ENCODE measurements at places on chromosomes 1 and 21.

DNA sequence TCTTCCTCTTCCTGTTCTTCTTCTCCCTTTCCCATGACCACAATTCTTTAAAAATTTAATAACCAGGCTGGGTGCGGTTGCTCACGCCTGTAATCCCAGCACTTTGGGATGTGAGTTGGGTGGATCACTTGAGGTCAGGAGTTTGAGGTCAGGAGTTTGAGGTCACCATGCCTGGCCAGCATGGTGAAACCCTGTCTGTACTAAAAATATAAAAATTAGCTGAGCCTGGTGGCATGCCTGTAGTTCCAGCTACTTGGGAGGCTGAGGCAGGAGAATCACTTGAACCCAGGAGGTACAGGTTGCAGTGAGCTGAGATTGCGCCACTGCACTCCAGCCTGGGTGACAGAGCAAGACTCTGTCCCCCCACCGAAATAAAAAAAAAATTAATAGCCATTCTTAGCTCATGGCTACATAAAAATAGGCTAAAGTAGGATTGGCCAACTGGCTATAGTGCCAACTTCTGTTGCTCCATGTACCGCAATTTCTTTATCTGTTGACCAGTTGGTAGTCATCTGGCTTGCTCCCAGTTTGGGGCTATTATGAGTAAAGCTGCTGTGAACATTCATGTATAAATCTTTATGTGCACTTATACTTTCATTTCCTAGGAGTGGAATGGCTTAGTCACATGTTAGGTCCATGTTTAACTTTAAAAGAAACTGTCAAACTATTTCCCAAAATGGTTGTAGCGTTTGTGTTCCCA is 136.3 kb downstream of the PEX14 start:
- no peak for DNase-seq

- DNase-seq, result peak; percentile 23
Observed at GRCh38 chr1:36446271-36446670, 4.0 kb downstream of the OSCP1 start.

DNA sequence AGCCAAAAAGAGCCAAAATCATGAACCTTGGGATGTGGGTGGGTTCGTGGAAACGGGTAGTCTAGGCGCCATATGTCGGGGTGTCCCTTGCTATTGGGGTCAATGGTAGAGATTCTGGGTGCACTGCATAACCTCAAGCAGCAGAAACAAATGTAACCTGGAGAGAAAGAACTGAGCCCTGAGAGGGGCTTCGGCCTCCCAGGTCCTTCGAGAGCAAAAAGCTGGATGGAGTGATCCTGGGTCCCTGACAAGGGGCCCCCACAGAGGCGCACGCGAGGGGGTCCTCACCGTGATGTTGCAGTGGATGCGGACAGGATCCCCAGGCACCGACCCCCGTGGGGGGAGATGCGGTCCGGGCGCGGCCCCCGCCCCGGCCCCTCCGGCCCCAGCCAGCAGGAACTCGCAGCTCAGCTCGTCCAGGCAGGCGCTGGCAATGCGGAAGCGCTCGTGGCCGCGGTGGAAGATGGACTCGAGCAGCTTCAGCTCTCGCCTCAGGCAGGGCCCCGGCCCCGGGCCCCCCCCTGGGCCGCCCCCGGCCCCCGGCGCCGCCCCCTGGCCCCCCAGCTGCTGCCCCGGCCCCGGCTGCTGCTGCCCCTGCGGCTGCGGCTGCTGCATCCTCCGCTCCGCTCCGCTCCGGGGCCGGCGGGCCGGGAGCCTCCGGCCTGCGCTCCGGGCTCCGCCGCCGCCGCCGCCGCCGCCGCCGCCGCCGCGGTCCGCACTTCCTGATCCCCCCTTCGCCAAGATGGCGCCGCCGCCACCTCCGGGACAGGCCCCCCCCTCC is at the start of gene UBE2Q1:
TSS of gene UBE2Q1 (minus strand) at position 724 of the 781 bp plus-strand sequence. CDS start at position 615, 109 bp downstream.
- peak; percentile 20 for DNase-seq

DNA sequence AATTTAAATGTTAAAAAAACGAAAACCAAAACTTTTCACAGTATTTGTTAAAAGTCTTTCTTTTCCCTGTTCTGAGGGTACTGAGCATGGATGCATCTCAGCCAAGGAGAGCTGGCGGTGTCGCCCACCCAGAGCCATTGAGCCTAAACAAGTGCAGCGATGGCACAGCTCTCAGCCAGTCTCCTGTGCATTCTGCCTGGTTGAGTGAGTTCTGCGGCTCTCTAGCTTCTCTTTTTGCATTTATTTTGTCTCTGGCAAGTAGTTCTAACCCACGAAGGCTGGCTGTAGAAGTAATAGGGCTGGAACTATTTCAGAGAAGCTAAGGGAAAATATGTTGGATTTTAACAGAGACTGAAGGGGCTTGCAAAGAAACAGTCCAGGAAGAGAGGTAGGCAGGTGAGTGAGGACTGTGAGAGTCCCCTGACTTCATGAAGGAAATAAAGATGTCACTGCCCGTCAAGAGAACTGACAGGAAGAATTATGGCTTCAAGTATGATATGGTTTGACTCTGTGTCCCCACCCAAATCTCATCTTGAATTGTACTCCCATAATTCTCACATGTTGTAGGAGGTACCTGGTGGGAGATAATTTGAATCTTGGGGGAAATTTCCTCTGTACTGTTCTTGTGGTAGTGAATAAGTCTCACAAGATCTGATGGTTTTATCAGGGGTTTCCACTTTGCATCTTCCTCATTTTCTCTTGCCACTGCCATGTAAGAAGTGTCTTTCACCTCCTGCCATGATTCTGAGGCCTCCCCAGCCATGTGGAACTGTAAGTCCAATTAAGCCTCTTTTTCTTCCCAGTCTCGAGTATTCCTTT is 35.7 kb upstream of the LIN9 start:
- no peak for DNase-seq

GRCh38 chr21:45555251-45555556 is 13.0 kb upstream of the SLC19A1 start:
- no peak for DNase-seq

- DNase-seq, result no peak
Observed at GRCh38 chr1:52288286-52288685, 77.7 kb downstream of the CC2D1B start.

- no peak for DNase-seq
Observed at GRCh38 chr1:244963231-244963826, 99.0 kb upstream of the HNRNPU start.

DNA sequence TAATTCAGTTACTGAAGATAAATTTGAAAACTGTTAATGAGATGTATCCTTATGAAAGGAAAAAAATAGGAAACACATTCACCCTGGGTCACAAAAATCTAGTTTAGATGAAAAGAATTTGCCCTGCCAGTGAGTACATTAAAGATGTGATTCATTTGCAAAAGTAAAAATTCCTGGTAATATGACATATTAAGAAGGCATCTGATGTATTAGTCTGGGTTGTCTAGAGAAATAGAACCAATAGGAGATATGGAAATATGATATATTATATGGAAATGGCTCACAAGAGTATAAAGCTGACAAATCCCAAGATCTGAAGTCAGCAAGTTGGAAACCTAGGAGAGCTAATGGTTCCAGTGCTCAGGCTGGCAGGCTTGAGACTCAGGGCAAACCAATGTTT is 153.8 kb downstream of the MRPL39 start:
- no peak for DNase-seq

DNA sequence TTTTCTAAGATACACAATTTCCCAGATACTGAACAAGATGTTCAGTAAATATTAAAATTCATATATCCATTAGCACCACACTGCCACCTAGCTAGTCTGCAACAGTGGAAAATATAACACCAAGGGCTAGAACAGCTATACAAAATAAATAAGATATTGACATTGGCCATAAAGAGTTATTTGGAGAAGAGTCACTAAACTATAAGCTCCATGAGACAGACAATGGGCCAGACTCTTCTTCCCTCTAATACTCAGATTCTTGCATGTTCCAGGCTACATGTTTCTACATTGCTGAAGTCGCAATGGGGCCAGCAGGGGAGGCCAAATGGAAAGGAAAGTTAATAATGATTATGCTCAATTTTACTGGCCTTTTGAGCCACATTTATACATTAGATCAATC is 21.5 kb downstream of the SPATA6 start:
- DNase-seq, result no peak

DNA sequence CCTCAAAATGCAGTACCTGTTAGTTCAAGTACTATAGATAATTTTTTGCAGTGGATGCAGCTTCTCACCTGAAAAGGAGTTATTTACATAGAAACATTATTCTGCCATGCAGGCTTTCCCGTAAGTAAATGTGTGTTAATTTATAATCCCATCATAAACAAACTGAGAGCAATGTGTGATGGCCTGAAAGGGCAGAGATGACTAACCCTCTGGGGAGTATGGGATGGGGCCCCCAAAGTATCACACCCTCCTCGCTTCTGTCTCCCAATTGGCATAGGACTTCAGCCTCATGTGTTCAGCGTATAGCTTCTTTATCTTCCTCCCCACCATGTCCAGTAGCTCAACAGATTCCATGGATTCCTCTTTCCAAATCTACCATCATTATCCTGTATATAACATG is 7.6 kb downstream of the HMGCL start:
- no peak for DNase-seq

GRCh38 chr1:159845751-159846629 is 16.5 kb downstream of the VSIG8 start:
- no peak for DNase-seq

GRCh38 chr1:228321435-228321834 is 85.2 kb downstream of the TRIM11 start:
- no peak for DNase-seq

DNA sequence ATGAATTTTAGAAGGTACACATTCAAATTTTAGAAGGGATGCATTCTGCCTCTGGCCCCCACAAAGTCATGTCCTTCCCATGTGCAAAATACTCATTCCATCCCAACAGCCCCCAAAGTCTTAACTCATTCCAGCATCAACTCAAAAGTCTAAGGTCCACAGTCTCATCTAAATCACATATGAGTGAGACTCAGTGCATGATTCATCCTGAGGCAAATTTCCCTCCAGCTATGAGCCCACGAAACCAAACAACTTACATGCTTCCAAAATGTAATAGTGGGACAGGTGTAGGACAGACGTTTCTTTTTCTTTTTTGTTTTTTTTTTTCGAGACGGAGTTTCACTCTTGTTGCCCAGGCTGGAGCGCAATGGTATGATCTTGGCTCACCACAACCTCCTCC is 12.5 kb upstream of the WNT2B start:
- no peak for DNase-seq

- no peak for DNase-seq
Observed at GRCh38 chr1:12692967-12693782, 22.7 kb upstream of the AADACL3 start.

DNA sequence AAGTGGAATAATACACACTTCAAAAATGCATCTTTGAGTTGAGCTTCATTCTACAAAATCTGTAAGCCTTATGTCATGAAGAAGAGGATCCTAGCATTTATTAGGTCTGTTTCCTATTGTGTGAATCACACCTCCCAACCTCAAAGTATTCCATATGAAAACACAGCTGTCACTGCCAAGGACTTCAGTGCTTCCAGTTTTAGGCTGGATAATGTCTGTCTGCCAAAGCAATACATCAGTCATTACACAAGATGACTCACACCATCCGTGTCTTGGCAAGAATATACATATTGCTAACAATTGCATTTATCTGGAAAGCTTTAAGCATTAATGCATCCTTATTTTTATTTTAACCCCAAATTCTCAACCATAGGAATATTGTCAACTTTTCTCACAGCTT is 125.7 kb upstream of the TMPRSS15 start:
- no peak for DNase-seq

GRCh38 chr1:204460346-204460745 is 34.3 kb downstream of the PIK3C2B start:
- no peak for DNase-seq

DNA sequence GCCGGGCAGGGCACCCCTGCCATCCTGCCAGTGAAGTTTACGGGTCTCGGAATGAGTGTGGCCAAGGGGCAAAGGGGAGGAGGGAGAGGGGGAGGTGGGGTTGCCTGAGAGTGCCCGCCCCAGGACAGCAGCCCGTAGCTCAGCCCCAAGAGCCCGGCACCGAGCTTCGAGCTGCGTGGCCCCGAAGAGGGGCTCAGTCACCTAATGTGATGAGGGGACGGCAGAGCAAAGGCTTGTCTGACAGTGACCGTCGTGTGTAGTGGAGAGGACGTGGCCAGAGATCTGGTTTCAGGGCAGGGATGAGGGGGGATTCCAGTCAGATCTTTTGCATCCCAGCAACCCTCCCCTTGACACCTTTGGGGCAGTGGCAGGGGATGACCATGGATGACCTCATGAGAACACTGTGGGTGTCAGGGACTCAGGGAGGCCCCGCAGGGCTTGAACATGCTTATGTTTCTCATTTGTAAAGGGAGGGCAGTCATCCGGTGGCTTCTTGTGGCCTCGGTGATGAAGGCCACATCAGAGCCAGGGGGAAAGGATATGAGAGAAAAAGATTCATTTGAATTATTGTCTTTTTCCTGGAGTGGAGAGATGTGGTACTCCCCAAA is 1.1 kb upstream of the TRPM2 start:
- DNase-seq, result no peak

GRCh38 chr21:35520856-35521255 is 471.8 kb upstream of the RUNX1 start:
- no peak for DNase-seq

DNA sequence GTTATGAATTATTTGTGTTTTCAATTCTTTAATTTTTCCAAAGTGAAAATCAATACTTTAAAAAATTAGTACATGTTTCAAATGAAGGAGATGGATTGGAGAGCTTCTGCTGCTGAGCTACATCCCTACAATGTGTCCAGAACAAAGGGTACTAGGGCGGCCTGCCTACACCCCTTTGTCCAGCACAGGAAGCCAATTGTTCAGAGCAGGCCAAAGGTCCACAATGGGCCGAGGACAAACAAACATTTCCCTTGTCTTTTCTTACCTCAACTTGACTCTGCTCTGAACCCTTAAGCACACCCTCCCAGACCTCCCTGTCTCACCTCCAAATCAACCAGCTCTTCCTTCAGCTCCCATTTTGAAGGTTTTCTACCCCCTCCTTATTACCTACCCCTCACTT is 39.4 kb upstream of the CAMK1G start:
- DNase-seq, result no peak

DNA sequence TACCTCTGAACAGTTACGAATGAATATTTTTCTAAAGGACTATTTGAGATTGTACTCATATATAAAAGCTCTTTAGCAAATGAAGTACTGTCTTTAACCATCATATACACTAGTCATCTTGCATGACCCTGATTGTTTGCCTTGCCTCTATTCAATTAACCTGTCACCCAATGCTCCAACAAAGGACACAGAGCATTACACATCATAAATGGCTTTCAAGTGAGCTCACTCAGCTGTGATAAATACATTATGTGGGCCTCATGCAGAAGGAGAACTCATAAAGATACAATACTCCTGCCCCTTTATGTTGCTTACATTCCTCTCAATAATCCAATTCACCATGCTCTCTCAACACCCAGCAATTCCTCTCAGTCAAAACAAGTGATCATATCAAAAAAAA is 993.0 kb upstream of the PRMT6 start:
- no peak for DNase-seq

DNA sequence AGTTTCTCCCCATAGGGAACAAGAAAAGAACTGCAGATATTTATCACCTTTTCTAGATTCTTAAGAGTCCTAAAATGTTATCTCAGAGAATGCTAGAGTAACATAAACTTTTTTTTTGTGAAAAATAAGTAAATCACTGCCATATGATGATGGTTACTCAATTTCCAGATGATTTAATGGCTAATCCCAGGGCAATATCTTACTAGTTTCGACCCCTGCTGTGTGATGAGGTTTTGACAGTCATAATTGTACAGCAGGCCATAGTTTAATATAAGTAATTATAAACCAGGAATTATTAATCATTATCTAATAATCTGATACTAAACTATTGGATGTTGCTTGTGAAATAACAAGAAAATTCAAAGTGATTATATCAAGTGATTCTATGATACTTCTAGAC is 210.6 kb downstream of the HLX start:
- no peak for DNase-seq
